Iris pigment epithelial cell (primary cell): ENCODE measurements at places on chromosomes 1 and 21.
A peak's percentile ranks its signal among the peaks of the same experiment; 100 is the strongest.

DNA sequence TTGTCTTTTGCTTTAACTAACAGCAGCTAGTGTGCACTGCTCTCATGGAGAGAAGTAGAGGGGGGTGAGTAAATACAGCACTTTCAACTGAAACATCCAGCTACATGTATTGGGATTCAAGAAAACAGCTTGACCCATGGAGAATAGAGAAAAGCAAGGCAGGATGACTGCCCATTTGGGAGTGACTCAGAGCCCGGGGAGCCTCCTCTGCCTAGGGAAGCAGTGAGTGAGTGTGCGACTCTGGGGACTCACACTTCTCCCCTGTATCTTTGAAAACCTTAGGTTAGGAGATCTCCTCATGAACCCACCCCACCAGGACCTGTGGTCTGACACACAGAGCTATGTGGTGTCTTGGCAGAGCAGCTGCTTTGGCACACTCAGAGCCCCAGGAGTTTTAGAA, 82.0 kb upstream of the PTGFR start:
- peak; percentile 20 for DNase-seq

DNA sequence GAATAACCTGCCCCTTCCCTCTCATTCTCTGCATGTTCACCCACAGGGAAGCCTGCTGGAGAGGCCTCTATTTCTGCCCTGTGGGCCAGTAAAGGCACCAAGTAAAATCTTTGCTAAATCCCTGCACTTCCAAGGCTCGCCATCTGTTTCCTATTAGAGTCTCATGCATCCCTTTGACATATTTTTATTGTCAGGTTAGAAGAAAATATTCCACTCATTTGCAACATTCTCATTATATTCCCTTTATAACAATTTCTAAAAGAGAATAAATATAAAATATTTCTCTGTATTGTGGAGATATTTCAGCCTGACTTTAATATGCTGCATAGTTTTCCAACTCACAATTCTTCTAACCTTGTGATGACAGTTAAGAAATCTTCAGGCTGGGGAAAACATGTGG, 340.4 kb upstream of the VAMP3 start:
- no peak for DNase-seq

DNA sequence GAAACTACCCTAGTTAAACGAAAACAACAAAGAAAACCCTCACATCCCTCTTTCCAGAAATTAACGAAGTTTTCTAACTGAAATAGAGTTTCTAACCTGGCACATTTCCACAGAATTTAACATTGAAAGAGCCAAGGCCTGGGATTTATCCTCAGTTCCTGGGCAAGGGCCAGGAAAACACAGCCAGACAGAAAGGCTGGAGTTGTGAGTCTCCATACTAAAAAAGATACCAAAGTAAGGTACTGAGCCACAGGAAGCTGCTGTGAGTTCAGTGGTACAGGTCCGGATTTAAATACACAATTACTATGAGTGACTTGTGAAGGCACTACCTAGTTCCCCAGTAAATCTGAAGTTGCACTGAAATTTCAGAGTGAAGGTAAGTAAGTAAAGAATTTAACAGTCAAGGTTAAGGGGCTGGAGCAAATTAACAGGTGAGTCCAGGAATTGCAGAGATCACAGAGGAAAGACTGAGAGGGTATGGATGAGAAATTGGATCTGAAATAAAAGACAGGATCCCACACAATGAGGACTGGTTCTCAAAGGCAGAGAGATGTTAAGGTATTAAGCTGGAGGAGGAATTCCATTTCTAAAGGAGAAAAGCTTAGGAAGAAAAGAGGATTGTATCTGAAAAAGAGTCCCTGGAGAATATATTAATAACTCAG, 905 bp downstream of the LIX1L start:
- DNase-seq, result no peak

DNA sequence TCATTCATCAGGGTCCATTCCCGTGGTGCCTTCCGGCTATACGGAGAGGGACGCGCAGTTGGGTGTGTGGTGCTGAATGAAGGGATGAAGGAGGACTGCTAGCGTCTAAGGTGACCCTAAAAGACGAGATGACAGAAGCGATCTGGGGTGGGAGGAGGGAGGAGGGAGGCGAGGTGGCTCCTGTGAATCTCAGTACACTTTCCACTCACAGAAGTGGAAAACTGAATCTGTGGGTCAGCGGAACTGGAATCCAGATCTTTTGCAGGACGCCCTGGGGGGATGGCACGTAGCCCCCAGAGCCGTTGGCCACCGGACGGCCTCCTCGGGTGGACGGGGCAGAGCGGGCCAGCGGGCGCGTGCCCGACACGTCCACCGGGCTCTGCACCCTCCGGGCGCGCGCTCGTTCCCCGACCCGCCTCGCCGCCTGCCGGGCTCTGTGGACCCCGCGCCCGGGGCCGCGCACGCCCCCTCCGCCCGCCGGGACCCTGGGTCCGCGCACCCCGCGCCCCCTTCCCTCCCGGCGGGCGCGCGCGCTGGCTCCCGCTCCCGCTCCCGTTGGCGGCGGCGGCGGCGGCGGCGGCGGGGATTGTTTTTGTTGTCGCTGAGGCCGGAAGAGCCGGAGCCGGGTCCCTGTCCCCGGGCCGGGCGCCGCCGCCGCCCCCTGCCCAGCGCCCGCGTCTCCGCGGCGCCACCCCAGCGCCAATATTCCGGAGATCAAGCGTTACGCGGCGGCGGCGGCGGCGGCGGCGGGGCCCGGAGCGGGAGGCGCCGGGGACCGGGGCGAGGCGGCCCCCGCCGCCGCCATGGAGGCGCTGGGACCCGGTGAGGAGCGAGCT, at the start of gene AGO4:
AGO4 (plus strand) TSS at position 403 of the 836 bp plus-strand sequence; CDS start at position 804, 401 bp downstream.
- peak; percentile 31 for DNase-seq

- no peak for DNase-seq
Observed at GRCh38 chr21:42523211-42523610, 9.6 kb downstream of the SLC37A1 start.

DNA sequence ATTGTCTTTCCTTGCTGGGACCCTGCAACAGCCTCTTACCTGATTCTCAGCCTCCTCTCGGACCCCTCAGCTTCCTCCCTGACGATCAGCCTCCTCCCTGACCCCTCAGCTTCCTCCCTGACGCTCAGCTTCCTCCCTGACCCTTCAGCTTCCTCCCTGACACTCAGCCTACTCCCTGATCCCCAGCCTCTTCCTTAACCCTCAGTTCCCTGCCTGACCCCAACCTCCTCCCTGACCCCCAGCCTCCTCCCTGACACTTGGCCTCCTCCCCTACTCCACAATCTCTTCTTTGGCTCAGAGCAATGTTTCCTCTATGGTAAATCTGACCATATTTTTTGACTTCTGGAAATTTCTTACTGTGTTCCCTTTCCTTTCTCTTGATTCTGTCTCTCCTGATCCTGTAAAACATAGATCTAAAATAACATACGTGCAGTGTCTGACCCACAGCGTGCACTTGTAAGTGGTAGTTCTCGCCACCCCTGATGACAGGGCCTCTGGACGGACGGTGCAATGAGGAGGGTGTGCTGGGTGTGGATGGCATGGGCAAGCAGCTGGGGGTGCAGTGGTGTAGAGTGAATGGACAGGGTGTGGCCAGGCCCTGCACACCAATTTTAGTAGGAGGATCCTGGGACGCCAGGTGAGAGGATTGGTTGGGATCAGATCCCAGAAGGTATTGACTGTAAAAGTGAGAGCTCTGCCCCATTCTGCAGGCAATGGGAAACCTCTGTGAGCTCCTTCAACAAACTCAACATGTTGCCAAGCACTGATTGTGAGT, 264.1 kb downstream of the FOXD2 start:
- no peak for DNase-seq

DNA sequence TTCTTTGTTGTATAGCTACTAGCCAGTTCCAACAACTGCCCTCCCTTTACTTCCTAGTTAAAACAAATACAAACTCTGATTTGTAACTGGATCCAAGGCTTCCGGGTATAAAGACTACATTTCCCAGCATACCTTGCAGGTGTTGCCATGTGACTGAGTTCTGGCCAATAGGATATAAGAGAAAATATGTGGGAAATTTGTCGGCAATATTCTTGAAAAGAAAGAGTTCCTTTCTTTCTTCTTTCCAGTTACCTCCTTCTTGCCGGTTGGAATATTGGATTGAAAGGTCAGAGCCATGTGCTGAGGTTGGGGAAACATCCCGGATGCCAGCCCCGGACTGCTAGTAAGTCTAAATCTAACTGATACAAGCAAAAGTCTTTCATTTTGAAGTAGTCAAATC, 23.0 kb upstream of the ZBTB40 start:
- DNase-seq, result peak; percentile 70

DNA sequence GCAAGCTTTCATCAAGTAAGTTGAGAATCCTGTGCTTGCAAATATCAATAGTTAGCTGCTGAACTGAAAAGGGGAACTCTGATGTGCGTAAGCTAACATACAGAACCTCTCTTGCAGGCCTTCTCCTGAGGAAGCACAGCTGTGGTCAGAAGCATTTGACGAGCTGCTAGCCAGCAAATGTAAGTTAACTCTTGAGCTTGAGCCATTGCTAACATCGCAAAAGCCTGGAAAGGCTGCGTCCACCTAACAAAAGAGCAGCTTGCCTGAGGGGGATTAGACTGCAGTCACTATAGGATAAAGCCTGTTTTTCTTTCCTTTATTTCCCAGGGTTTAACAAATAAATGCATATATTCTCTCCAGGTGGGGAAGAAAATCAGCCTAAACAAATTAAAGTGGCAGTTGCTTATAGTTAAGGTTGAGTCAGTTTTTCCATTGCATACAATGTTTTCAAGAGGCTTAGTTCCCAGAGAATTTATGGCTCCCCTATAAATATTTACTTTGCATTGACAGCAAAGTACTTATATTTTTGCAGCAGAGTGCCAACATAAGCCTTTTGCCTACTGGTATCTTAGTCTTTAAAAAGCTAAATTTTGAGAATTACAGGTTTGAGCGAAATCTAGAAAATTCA, 1.5 kb downstream of the RGS2 start:
- peak; percentile 55 for DNase-seq

DNA sequence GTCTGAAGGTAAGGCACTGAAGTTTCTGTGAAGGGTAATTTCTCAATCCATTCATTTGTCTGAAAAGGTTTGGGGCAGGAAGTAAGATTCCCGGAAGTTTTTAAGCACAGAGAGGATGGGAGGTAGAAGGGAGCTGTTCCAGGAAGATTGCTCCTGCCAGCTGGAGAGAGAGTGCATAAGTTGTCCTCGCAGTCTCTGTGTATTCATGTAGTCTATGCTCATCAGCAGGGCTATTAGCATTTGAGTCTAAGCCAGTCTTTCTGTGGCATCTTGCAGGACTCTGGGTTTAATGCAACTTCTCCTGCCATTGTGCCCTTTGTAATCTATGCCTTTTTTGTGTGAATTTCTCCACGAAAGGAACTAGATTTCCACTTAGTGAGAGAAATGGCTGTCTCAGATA, 140.8 kb upstream of the FGGY start:
- DNase-seq, result no peak

GRCh38 chr1:16122350-16122881, 33.5 kb downstream of the EPHA2 start:
- no peak for DNase-seq

GRCh38 chr1:206505702-206506355, 1.5 kb upstream of the RASSF5 start:
- peak; percentile 67 for DNase-seq

- peak; percentile 51 for DNase-seq
Observed at GRCh38 chr1:209900734-209901133, 37.3 kb upstream of the SYT14 start.

- DNase-seq, result peak; percentile 17
Observed at GRCh38 chr1:207565546-207566468, 69.8 kb downstream of the CR1 start.

DNA sequence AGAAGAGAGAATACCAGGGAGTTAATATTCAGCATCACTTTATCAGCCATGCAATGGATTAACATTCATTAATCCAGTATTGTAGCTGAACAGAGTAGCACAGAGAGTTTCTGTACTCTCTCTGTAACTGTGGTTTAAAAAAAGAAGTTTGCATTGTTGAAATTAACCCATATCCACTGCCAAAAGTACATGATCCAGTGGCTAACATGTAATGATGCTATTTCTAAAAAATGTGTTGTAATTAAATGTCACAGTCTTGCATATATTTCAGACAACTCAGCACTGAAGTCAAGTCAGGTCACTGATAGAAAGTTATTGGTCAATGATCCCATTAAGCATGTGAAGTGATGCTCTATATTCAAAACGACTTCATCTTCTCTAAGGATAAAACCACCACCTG, 141.3 kb downstream of the NRIP1 start:
- DNase-seq, result peak; percentile 74

- DNase-seq, result no peak
Observed at GRCh38 chr21:14814282-14814681, 250.5 kb downstream of the NRIP1 start.

- DNase-seq, result no peak
Observed at GRCh38 chr1:7087888-7088287, 302.6 kb downstream of the CAMTA1 start.

DNA sequence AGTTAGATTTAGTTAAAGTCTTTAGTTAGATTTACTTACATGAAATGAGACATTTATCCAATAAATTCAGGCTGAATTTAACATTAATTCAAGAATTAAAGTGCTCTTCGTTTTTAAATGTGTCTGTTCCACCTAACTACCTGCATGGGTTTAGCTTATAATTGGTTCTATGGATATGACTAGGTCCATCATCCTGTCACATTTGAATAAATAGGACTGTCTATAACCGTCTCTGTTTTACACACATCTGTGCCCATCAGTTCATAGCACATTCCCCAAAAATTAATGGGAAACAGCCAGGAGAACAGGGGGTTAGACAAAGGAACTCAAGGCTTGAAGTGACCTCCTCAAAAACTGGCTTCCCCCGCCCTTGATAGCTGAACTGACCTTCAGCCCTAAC, 219.6 kb downstream of the MRPL39 start:
- no peak for DNase-seq

GRCh38 chr1:39170731-39171667, 33.5 kb upstream of the MACF1 start:
- DNase-seq, result no peak

DNA sequence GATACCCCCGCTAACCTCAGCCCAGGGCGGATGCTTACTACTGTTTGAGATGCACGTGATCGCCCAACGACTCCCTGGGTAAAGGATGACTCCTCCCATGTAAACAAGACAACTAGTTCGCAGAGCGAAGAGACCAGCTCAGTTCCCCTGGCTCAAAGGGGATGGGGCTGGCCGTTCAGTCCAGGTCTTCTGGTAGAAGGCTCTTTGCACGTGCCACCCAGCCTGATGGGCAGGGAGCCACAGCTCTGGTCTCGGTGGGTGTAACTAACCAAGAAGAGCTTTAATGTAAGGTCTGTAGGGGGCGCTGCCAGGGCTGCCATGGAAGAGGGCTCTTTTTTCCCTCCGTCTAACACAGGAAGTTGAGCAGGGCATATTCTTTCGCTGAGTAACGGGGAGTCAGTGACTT, 49.4 kb upstream of the PARP1 start:
- peak; percentile 35 for DNase-seq
